ENCODE measurements at places on chromosomes 2 and 18.
A peak's percentile ranks its signal among the peaks of the same experiment; 100 is the strongest.

DNA sequence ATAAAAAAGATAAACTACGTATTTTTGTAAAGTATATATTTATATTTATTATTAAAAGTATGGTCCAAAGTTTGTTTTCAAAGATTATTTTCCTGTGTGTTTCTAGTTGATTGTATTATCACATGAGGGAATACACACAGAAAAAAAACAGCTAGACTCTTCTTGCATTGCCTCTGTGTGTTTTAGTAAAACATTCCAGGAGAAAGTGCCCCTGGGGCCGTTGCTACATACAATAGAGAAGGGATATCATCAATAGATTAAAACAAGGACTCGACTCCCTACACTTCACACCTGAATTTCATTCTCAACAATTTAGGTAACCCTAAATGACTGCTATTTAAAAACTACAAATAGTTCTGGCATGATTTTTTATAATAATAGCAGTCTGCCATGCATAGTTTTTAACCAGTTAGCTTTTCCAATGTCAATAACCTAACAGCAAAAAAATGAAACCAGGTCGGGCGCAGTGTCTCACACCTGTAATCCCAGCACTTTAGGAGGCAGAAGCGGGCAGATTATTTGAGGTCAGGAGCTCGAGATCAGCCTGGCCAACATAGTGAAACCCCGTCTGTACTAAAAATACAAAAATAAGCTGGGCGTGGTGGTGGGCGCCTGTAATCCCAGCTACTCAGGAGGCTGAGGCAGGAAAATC is 171.3 kb downstream of the DNAH6 start:
- DNase-seq: no peak

GRCh38 chr2:65834771-65835475 is 402.5 kb upstream of the SPRED2 start:
- peak; percentile 17 for DNase-seq

- no peak for DNase-seq
These were observed 78.8 kb upstream of the KCNE4 start for GRCh38 chr2:222973237-222973636.

DNA sequence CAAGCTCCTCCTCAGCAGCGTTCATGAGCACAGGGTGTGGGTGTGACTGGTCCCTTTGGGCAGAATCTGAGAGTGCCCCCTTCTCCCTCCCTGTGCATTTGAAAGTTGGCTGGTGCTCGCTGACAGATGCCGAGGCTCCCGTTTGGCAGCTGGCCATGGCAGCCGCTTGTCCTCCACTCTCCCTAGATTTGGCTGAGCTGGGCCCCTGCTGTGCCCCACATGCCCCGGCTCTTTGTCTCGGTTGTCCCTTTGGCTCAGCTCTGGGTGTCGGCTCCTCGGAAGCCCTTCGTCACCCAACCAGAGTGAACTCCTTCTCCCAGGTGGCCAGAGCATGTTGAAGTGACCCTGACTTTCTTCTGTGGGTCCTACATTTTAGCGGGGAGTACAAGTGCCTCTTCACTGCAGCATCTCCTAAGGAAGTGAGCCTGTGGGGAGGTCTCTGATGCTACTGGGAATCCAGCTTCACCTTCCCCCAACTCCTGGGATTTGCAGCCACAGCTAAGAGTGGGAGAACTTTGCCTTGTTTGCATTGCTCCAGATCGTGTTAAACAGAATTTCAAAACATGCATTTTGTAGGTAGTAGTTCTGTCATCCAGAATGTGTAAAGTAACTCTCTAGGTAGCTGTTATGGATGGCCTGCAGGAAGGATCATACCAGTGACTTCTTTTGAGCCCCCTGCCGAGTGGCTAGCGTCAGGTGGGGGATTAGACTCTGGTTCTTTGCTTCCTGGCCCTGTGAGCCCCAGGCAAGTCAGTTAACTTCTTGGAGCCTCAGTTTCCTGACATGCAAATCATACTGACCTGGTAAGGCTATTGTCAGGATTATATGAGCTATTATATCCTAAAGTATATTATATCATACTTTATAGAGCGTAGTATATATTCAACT is 24.2 kb downstream of the HPCAL1 start:
- DNase-seq: no peak

DNA sequence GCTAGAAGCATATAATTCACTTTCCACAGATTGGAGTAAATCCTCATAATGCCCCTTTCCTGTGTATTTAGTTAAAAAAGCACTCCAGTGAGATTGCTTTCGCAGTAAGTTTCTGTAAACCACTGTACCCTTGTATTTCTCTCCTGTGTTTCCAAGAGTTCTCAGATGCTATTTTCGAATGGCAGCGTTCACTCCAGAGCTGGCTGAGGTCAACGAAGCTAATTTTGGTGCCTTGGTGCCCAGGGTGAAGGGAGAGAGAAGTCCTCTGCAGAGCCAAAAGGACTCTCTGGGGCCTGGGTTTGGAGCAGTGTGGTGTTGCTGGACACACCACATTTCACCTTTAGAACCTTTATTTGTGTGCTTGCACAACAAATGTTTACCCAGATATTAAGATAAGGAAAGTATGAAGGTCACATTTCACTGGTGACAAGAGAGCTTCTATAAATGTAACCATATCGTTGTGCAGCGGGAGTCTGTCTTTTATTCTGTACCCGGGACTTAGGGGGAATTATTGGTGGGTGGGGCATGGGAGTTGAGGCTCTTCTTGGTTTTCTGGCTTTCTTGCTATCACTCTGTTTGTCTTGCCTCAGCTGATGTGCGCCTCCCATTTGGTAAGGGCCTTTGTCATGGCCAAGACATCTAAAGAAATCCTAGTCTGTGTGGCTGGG is 9.9 kb downstream of the EPAS1 start:
- no peak for DNase-seq

DNA sequence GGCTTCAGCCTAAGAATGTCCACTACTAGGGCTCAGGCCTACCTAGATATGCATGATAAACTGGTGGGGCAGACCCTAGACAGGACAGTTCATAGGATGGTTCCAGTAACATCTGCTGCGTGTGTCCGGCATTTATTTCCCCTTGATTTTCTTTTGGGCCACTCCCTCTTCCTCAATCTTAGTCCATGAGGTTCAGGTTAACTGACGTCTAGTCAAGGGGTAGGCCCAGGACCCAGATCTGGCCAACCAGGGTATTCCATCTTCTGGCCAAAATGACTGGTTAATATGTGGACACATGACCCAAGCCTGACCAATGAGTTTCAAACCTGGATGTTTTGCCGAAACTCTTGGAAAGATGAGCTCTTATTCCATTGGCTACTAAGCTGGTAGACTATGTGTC is 15.2 kb downstream of the TMEM247 start:
- DNase-seq: no peak

GRCh38 chr2:42722320-42723190 is 41.4 kb downstream of the OXER1 start:
- DNase-seq: peak; percentile 66

DNA sequence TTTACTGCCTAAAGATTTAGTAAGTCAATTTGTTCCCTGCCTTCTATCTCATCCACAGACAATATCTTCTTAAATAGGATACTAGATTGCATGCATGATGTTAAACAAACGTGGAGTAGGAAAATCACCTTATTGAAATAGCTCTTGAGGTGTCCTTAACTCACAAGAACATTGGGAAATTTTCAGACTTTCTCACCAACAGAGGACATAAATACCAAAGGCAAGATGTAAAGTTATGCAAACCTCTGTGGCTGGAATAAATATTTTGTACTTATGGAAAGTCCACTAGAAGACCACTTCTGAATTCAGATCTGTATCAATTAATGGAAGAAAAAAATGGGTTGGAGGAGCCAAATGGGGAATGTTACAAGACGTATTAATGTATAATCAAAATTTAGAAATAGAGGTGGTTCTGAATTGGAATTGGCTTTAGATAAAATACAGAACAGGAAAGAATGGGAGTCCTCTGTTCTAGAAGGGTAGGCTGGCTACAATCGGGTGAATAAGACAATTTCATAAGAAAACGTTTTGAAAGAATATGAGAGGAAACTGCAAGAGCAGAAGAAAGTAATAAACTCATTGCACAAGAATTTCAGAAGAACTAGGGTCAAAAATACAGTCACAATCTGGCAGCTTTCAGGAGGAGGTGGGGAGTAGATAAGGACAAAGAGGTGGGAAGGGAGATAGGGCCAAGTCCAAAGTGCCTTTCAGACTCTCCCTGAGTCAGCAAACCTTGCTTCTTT is 69.3 kb upstream of the FN1 start:
- DNase-seq: no peak

- no peak for DNase-seq
These were observed 162.2 kb upstream of the PGAP1 start for GRCh38 chr2:197088694-197089093.

GRCh38 chr2:187302586-187302985 is 145.5 kb downstream of the CALCRL start:
- DNase-seq: no peak

GRCh38 chr2:163207693-163208370 is 369.3 kb upstream of the KCNH7 start:
- no peak for DNase-seq

DNA sequence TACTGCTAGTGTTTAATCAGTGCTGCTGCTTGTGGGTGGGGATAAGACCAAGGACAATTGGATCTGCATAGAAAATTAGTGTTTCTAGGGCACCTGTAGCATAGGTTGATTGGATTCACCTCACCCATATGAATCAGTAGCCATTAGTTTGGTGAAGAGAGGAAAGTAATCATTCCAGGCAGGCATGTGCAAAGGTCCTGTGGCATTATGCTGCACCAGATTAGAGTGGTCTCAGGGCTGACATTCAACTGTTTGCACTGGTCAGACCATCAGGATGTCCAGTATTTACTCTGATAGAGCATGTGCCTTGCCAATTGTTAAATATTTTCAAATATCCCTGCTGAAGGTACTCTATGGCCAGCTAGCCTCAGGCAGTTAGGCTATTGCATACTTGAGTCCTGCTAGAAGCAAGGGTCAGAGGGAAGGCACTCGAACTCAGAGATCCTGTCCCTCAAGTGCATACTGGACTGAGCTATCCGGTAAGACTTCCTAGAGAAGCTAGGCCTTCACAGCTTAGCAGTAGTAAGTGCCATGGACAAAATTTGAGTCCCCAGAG is 64.7 kb downstream of the SKA1 start:
- no peak for DNase-seq

DNA sequence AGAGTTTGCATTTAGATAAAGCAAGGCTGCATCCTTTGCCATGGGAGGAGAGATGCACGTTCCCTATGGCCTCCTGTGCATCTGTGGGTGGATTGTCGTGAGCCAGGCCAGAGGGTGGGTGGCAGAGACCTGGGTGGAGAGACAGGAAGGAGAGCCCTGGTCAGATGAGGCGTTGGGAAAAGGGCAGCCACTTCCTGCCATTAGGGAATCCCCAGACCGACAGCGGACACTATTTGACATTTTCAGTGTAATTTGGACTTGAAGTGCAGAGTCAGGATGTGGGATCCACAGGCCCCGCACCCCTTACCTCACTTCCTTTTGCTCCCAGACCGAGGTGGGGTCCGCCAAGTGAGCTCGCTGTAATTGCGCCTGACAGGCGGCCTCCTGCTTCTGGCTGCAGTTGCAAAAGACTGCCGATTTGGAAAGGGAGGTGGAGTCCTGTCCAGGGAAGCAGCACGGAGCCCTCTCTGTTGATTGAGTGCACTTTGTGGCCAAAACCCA is 150.0 kb downstream of the DYSF start:
- no peak for DNase-seq

GRCh38 chr2:241193271-241193670 is 4.8 kb downstream of the ANO7 start:
- no peak for DNase-seq

GRCh38 chr2:173713904-173714555 is 251.1 kb downstream of the SP3 start:
- no peak for DNase-seq

DNA sequence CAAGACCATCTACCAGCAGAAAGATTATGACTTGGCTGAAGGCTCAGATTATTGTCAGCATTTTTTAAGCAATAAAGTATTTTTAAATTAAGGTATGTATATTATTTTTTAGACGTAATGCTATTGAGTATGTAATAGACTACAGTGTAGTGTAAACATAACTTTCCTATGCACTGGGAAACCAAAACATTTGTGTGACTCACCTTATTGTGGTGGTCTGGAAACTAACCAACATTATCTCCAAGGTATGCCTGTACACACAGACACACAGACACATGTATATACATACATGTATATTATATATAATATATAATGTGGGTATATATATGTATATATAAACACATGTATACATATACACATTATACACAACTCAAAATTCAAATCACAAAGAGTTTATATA is 9.1 kb upstream of the TMEFF2 start:
- no peak for DNase-seq

GRCh38 chr18:69996951-69997798 is 49.5 kb upstream of the CD226 start:
- no peak for DNase-seq

DNA sequence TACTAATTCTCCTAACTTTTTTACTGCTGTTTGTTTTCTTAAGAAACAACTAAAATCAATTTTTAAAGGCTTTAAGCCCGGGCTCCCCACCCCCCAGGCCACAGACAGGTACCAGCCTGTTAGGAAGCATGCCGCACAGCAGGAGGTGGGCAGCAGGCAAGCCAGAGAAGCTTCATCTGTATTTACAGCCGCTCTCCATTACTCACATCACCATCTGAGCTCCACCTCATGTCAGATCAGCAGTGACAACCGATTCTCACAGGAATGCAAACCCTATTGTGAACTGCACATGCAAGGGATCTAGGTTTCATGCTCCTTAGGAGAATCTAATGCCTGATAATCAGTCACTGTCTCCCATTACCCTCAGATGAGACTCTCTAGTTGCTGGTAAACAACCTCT is 517.0 kb downstream of the NRXN1 start:
- DNase-seq: no peak

DNA sequence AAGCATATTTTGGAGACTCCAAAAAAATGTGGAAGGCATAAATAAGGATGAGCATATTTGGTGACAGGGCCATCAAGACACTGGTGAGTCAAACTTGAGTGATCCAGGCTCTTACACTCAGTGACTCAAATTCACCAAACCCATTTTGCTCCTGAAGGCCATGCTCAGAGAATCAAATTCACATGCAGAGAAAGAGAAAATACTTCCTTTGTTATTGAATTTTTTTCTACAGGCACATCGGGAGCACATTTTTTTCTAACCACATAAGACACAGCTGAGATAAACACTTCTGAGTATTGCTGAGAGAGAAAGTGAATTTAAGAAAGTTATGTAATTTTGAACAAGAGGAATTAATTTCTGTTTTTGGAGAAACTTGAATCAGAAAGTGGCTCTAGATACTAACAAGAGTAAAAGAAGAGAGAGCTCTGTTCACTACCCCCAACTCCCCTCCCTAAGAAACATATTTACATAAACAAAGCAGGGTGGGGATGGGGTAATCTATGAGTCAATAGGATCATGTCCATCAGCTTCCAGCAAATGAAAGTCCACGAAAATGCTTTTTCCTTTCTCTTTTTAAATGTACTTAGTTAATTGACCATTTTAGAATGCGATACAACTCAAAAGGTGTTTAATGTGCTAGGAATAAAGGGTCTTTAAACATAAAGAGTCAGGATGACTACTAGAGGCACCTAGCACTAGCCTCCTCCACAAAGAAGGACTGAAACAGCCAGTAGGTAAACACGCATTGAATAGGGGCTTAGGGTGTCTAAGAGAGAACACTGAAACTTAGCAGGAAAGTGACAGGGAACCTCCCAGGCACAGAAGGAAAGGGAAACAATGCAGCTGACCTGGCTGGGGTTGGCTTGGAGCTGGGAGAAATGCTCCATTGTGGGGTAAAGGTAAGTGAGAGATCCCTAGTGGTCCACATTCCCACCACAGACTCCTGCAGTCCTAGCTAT is 152.3 kb downstream of the KCNE4 start:
- DNase-seq: no peak

- DNase-seq: no peak
These were observed 16.1 kb upstream of the ADI1 start for GRCh38 chr2:3535467-3535793.

- DNase-seq: no peak
These were observed 48.8 kb downstream of the SLC4A1AP start for GRCh38 chr2:27712522-27712921.

Measured in ovary (tissue), 10 donors.